ENCODE measurements at places on chromosomes 12 and 14.

GRCh38 chr12:121596526-121596925 is 15.7 kb upstream of the KDM2B start:
- no peak for DNase-seq

GRCh38 chr12:1916371-1917171 is 1.9 kb downstream of the CACNA2D4 start:
- no peak for DNase-seq

GRCh38 chr14:102593825-102594137 is 1.3 kb downstream of the RCOR1 start:
- DNase-seq, result peak; percentile 66

DNA sequence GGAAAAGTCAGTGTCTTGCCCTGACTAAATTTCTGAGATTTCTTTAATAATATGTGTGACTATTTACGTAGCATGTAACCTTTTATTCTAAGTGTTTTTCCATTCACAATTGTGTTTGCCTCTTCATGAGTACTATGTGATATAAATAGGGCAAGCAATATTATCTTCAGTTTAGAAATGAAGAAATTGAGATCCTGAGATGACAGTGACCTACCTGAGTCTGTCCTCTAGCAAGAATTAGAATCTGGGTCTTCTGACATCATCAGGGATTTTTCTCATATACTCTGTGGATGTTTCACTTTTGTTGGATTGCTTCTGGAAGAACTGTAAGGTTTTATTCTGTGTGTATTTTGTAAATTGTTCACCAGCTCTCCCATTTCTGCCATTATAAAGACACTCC is 35.0 kb downstream of the TMTC2 start:
- no peak for DNase-seq

- DNase-seq, result peak; percentile 52
Measured at GRCh38 chr12:65875640-65876071, 51.4 kb downstream of the HMGA2 start.

DNA sequence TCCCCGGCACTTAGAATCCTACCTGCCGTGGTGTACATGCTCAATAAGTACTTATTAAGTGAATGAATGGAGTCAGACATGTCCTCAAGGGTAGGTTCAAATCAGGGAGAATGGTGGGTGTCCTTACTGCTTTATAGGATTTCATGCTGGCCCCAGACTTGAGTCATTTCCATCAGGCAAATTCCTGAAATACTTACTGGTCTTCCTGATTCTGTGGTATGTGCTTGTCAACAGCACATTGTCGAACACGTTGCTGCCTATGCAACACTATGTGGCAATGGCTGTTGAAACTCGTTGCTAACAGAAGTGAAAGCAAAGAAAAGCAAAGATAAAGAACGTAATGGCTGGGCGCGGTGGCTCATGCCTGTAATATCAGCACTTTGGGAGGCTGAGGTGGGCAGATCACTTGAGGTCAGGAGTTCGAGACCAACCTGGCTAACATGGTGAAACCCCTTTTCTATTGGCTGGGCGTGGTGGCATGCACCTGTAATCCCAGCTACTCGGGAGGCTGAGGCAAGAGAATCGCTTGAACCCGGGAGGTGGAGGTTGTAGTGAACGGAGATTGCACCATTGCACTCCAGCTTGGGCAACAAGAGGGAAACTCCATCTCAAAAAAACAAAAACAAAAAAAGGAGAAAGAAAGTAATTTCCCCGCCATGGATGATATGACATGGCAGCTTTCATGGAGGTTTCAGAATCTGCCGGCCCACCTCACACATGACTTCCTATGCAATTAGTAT is 214.9 kb downstream of the ZFP36L1 start:
- peak; percentile 95 for DNase-seq

DNA sequence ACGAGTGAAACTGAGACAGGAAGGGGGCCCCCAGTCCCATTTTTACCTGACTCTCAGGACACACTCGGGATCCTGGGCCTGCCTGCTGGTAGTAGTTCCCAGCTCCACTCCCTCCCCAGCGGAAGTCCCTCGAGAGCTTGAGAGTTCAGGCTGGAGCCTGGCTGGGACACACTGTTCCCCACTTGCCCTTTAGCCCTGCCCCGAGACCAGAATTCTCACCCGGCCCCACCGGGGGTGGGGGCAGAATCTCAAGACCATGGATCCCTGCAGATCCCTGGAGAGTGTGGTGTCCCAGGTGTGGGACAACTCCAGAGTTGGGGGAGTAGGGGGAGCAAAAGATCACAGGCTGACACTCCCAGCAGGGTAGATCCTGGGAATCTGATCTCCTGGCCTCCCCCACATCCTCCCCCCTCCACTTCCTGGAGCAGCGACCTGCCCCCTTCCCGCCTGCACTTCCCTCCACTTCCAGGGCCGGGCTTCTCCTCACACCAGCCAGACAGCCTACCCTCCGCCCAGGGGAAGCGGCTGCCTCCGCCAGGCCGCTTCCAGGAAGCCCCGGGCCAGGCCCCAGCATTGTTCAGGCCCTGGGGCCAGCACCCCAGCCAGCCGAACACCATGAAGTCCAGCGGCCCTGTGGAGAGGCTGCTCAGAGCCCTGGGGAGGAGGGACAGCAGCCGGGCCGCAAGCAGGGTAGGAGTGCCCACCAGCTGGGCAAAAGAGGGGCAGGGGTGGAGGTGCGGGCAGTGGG is at the start of gene TNS2:
Gene TNS2, plus strand, starts transcription at position 495 of the 748 bp plus-strand sequence. Its CDS starts 121 bp downstream, at position 616.
- DNase-seq, result peak; percentile 57

DNA sequence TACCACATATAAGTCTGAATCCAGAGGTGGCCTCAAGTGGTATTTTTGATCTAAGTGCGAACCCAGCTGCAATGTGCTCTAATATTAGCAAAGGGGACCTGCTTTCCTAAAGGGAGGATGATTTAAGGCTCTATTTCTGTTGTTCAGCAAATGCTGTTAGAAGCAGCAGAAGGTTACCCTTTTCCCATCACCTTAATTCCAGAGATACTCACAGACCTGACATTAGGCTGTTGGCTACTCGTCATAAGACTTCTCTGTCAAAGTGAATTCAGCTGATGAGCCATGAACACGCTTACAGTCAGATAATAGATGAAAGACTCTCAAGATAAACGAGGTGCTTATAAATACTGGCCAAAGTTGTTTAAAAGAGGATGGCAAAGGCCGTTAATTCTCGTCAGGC is 308.7 kb upstream of the DDHD1 start:
- no peak for DNase-seq

DNA sequence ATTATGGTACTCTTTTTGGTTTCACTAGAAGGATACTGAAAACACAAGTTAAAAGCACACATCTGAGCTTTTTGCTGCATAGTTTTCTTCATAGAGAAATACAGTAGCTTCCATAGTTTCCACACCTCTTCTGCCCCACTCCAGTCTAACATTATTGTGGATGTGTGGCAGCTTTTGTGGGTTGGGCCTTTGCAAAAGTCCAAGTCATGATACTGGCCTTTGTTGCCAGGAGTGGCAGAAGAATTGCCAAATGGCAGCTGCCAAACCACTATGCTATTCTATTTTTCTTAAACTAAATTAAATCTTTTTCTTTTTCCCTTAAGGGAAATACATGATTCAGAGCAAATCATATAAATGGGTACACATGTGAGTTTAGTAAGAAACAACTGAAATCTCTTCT is 114.8 kb downstream of the PLEKHA5 start:
- no peak for DNase-seq

DNA sequence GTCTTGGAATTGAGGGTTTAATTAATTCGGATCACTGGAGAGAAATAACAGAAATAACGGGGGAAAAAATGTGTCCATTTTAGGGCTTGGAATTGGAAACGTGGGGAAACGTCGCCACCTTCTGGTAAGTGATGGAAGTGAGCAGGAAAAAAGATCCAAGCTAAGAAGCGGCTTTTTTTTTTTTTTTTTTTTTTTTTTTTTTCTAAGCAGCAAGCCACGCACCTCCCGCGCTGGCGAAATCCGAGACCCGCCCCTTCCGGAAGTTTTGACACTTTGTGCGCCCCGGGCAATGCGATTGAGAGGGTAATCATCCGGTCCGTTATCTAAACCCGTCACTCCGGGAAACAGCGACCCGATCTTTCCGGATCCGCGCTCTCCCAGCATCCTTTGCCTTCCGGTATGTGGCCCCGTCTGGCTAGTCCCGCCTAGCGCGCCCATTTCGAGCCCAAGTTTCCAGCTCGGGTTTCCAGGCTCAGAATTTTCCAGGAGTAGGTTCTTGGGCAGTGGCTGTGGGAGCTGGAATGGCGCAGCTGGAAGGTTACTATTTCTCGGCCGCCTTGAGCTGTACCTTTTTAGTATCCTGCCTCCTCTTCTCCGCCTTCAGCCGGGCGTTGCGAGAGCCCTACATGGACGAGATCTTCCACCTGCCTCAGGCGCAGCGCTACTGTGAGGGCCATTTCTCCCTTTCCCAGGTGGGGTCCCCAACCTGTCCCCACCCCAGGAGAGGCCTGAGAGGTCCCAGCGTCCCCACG is at the start of gene ALG10:
Gene ALG10, plus strand, starts transcription at position 418 of the 752 bp plus-strand sequence. Its CDS starts 104 bp downstream, at position 522.
- DNase-seq, result peak; percentile 100

DNA sequence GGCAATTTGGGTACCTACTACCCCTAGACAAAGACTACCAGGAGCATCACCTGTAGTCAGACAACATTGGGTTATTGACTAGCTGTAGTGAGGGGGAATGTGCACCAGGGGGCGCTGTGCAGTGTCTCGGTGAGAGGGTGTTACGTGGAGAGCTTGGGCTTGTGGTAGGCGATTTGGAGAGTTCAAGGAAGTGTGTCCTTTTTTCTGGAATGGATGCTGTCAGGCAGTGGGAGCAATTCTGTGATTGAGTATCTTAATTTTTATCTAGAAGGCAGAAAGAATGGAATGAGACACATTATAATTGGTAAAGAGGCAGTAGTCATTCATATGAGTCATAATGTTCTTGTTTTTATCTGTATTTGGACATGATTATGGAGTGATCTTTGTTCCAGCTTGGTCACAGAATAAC is 187.7 kb downstream of the GALC start:
- no peak for DNase-seq

DNA sequence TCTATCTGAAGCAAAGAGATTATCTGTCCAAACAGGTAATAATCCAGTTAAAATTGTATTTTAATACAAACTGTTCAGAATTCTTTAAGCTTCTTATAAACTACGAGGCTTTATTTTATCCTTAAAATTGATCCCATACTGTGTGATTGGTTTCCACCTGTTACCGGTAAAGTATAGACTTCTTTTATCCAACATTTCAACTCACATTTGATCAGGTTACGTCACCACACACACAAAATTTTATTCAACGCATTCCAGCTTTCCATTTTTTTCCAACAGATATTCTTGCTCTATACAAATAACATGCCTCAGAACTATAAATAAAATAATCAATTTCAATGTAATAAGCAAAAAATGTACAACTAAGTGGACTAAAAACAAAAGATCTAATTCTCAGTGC is 4.5 kb downstream of the NOVA1 start:
- DNase-seq, result no peak

GRCh38 chr12:52081263-52081733 is 1.8 kb downstream of the SMIM41 start:
- DNase-seq, result no peak

DNA sequence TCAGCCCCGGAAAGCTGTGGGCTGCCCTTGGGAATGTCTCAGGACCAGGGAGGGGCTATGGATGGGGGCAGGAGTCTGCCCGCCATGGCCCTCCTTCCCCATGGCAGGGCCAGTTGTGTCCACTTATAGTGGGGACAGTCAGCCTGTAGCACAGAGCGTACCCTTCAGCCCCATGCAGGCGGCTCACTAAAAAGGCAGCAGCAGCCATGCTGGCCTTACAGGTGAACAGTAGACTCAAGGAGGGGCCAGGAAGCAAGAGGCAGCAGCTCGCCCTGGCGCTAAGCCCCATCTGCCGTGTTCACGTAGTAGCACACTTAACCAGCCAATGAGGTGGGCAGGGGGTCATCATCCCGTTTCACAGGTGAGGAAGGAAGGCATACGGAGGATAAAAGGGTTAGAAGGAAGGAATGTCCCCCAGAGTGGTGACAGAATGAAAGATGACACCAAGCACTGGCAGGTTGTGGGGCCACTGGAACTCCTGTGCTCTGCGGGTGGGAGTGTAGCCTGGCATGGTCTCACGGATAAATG is 52.7 kb downstream of the FAM222A start:
- no peak for DNase-seq

GRCh38 chr14:99522457-99522891 is 41.3 kb downstream of the CCNK start:
- DNase-seq, result peak; percentile 51

DNA sequence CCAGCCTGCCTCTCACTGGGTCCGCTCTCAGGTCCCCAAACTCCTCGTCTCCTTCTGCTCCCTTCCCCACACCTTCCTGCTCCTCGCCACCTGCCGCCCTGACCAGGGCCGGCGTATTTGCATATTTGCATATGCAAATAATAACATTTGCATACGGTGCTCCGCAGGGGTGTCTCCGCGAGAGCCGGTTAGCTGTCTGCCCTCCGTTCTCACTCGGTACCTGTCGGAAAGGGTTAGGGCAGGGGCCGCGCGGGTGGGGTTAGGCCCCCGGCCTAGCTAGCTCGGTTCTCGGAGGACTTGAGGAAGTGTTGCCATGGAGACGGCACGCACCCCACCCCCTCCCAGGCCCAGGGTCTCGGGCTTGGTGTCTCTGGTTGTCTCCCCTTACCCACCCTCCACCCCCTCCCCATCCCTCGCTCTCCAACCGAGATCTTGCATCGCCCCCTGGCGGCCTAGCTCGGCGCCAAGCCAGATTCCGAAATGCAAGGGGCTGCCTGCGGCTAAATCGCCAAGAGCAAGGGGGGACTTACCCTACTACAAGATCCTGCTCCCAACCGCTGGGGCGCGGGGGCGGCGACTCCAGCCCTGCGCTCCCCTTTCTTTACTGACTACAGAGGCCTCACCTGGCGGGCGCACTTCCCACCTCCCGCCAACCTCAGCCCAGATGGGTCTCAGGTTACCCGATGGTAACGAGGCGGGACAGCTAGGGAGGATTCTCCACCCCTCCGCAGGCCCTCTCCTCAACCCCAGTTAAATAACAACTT is 8.1 kb downstream of the STAC3 start:
- peak; percentile 80 for DNase-seq

DNA sequence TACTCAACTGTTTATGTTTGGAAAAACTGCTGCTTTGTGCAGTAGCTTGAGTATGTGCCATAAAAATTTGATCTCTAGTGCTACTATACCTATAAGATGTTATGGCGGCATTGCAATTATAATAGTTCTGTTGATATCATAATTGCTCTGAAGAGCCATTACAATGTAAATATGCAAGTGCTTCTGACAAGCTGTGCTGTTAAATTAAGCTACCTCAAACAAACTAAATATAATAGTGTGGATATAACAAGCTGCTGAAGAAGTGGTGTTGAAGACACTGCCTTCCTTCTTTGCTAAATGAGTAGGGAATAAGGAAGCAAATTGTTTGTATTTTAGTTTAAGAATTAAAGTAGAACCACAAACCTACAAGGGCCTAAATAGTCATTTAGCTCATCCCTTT is 301.0 kb upstream of the MIS18BP1 start:
- no peak for DNase-seq
